ENCODE measurements at places on chromosomes 3 and 15.

DNA sequence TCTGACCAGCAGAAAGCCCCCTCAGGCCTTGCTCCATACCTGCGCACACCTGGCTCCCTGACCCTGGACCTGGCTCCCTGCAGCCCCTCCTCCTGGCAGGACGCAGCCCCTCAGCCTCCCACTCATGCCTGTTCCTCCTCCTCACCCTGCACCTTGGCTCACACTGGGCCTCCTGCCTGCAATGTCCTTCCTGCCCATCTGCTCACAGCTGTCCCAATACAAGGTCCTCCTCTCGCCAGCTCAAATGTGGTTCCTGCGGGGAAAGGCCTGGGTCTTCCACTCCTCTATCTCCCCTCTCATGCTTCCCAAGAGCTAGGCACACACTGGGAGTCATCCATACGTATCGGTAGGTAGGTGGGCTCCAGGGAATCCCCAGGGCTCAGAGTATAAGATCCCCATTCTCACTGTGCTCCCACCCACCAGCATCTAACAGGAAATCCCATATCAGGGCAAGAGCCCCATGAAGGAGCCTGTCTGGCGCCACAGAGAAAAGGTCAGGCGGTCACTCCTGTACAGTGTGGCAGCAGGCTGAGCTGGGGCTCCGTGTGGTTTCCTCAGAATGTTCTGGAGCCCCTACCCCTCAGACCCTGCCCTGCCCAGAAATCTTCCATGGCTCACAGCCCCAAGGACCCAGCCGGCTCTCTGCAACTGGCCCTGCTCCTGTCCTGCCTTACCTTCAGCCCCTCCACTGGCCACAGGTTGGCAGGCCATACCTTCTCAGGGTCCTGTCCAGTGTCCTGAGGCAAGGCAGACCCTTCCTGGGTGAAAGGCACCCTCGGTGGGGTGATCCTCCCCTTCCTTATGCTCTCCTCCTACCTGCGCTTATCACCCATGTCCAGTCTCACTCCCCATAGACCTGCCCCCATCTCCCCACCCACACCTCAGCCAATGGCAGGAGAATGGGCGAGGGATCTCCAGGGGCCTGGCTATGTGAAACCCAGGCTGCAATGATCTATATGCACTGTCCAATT, 10.9 kb downstream of the PLCD1 start:
- DNase-seq = peak; percentile 17

DNA sequence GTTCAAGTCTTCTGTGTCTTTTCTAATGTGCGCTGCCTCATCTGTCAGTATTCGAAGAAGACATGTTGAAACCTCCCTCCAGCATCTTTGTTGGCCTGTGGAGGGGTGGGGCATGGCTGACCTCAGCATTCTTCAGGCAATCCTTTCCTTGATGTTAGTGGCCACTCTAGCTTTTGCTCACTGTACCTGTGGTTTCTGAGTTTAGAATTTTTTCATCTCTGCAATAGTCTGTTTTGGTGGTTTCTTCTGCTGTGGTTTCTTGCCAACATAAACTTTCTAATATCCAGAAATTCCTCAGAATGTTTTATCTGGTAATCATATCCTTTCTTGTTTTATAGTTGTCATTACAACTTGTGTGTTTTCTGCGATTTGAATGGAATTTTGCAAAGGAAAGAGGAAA, 251.3 kb upstream of the NR2E3 start:
- DNase-seq = no peak

DNA sequence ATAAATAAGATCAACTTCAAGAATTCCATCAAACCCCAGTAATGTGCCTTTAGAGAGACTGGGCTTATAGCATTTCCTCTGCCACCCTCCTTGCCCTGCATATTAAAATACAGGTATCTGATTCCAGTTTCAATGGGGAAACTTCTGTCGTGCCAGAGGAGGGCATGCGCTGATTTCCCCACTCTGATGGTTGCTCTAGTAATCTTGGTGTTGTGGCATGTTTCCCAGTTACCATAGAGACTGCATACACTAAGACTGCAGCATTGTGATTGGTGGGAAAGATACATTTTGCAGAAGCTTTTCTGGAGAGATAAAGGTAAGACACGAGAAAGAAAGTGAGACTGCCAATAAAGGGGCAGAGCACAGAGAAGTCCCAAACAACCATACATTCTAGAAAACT, 225.6 kb downstream of the TIGIT start:
- DNase-seq = no peak

DNA sequence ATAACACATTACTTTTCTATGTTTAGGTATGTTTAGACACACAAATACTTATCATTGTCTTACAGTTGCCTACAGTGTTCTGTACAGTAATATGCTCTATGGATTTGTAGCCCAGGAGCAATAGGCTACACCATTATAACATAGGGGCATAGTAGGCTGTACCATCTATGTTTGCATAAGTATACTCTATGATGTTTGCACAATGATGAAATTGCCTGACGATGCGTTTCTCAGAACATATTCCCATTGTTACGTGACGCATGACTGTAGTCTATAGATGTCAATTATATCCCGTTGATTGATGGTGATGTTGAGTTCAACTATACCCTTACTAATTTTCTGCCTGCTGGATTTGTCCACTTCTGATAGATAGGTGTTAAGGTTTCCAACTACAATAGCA, 139.4 kb upstream of the PFN2 start:
- DNase-seq = no peak
